ENCODE measurements at places on chromosomes 1 and 21.

GRCh38 chr1:66575739-66576138 lies 41.8 kb downstream of the SGIP1 start:
- DNase-seq, result no peak

DNA sequence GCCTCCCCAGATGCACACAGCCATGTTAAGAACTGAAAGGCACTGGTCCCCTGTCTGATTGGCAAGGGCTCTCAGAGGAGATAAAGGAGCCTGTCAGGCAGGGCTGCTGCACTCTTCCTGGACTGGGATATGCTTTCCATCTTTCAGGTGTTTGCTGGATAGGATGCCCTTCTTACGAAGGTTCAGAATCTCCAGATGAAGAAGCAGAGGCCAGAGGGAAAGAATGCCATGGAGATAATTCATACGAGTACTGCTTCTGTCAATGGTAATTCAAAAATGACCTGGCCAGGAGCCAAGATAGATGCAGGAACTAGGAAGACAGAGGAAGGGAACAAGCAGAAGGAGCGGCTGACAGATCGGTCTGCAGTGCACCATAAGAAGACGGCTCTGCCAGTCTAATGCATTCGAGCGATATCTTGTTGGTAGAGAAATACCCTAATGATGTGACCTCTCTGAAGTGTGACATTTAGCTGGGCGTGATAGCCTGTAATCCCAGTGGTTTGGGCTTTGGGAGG lies 16.6 kb upstream of the ATP2B4 start:
- no peak for DNase-seq

DNA sequence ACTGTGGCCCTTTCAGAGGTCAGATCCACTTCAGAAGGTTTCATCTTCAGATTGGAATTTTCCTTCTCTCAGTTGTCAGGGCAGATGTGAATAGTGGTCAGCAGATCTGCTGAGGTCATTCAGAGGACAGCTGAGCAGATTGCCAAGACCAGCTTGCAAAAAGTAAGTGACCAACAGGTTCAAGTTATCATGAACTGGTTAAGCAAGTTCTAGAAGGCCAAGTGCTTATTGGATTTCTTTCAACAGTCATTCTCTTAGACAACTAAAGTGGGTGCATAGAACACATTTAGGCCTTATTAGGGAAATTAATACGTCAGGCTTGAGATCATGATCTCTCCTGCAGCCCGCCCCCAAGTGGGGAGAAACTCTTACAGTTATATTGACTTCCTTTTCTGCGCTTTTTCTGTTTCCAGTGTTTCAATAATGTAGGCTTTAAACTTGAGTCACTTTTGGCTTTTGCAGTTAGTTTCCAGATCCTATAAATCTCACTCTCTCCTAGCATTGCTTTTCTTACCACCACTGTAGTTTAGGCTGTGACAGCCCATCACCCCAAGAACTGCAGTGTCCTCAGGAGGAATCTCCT lies 96.4 kb downstream of the C1orf21 start:
- DNase-seq, result peak; percentile 61

DNA sequence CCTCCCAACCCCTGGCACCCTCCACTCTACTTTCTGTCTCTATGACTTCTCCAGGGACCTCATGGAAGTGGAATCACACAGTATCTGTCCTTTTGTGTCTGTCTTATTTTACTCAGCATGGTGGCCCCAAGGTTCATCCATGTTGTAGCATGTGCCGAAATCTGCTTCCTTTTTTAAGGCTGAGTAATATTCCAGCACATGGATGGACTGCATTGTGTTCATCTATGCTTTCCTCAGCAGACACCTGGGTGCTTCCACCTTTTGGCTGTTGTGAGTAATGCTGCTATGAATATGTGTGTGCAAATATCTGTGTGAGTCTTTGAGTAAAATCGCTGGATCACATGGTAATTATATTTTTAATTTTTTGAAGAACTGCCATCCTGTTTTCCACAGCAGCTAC lies 1.6 kb upstream of the PFKL start:
- no peak for DNase-seq

DNA sequence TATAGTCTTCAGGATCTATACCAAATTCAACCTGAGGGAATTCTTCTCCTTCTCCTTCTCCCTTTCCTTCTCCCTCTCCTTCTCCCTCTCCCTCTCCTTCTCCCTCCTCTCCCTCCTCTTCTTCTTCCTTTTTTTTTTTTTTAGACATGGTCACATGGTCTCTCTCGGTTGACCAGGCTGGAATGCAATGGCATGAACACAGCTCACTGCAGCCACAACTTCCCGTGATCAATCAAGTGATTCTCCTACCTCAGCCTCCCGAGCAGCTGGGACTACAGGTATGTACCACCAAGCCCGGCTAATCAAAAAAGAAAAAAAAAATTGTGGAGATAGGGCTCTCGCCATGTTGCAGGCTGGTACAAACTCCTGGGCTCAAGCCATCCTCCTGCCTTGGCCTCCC lies 51.5 kb downstream of the DNAI4 start:
- DNase-seq, result no peak

DNA sequence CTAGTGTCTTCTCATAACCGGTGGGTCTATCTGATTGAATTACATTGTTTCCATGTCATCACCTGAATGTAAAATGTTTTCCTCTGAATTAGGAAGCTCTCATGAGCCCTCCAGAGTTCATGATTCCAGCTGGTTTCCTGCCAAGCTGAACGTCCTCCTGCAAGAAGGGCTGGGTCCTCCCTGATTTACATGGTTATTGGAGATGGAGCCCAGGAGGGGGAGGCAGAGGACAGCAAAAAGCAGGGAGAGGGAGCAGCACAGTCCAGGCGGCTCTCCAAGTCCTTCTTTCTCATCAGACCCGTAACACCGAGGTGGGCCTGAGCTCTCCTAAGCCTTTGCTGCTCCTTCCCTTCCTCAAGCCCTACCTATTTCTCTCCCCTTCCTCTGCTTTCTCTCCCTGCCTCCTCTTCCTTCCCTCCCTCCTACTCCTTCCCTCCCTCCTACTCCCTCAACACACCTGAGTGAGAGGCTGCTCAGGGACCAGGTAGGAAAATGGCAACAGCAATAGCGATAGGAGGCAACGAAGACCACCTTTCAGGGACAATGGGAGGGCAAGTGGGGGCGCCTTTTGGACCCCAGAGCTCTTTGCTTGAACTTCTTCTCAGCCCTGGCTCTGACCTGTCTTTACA lies 265.9 kb downstream of the PRDM2 start:
- peak; percentile 45 for DNase-seq

GRCh38 chr1:200905411-200906052 lies 10.8 kb downstream of the INAVA start:
- no peak for DNase-seq

DNA sequence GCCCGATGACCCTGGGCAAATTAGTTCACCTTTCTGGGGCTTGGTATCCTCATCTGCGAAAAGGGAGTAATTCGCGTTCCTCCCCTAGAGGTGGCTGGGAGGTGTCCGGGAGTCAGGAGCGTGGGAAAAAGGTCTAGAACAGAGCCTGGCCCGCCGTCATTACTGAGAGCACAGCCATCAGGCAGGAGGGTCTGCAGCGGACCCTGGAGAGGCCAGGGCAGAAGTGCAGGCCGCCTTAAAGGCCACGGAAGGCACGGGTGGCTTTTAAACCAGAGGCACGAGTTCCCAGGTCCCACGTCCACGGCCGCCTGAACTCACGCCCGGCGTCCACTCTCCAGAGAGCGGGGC lies 850 bp downstream of the PANK4 start:
- no peak for DNase-seq

DNA sequence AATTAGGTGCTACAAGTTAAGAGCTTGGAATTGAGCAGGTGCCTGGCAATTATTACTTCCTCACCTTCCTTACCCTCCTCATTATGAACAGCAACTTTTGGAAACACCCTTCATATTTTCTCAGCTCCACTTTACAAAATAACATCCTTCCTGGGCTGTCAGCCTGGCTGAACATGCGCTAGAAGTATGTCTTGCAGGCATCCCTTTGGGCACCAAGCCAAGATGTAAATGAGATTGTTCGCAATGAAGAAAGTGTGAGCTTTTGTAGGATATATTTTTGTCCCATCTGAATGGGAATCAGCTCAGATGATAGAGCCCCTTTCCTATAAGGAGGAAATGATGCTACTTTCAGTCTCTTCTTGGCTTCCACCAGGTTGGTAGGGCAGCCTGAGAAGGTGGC lies 245.9 kb downstream of the KAZN start:
- DNase-seq, result no peak

GRCh38 chr1:42860339-42861013 lies 14.1 kb downstream of the ZNF691 start:
- DNase-seq, result no peak

GRCh38 chr1:58013237-58013636 lies 533.3 kb downstream of the OMA1 start:
- DNase-seq, result no peak

DNA sequence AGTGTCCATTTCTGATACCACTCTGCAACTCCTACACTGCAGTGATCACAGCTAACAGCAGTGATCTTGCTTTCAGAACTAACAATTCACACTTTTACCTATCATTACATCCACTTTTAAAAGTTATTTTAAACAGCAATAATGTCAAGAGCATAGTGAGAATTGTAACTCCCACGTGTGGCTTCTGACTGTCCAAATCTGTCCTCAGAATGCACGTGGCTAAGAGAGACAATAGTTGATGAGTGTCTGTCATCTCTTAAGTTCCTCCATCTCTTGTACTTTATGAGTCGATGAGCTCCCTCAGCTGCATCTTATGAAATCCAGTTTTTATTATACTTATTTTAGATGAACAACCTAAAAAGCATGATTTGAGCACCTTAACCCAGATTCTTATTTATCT lies 16.5 kb upstream of the CFHR5 start:
- no peak for DNase-seq

DNA sequence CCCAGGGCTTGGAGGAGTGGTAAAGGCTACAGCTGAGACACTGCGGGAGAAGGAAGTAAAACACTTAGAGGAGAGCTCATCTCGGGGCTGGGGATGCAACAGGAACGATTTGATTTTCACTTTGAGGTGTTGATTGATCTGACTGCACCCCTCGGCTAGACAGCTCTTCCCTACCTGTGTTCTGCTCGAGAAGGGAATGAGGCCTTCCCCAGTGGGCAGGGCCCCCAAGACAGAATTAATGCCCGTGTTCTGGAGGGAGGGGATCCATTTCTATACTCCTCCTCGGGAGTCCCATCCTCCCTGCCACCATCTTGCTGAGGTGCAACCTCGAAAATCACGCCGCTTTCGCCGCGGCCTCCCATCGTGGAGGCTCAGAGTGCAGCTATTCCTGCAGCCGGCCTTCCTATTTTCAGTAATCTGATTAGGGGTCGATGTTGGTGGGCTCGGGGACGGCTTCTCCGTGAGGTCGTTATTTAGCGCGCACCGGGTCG lies 2.4 kb downstream of the ATP2B4 start:
- DNase-seq, result no peak

GRCh38 chr1:99527078-99527477 lies 118.8 kb upstream of the PALMD start:
- no peak for DNase-seq

GRCh38 chr1:31401241-31401640 lies 11.8 kb upstream of the SERINC2 start:
- no peak for DNase-seq
